Cerebellar nuclear complex (tissue), 1 donor: ENCODE measurements at places on chromosomes 3 and 15.

DNA sequence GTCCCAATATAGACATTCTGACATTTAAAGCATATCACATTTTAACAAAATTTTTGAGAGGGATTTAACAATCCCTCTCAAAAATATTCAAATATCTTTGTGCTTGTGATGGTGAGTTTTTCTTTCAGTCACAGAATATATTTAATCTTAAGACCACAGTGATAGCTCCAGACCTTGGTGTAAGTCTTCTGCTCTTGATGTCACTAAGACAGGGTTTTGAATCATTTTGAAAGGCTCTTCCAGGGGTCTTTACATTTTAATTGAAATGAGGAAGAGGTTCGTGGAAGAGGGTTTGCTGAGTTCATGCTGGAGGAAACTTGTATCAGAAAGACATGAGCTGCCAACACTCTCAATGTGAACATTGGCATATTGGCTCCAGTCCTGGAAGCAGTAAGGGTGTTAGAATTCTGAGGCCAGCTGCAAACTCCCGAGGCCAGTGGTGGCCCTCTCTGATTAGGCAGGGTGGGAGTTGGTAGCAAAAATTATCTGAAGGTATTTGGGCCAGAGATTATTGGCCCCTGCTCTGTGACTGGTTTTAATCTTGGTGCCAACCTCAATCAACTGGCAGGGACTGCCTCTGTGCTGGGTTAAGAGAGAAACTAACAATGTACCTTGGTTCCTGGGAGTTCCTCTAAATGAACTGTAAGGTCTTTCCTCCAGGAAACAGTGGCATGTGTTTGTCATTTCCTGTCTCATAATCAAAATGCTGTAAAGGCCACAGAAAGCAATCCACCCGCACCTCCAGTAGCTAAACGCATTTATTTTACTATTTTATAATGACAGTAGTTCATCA is 5.3 kb downstream of the POU1F1 start:
- no peak for DNase-seq

- no peak for DNase-seq
Measured at GRCh38 chr3:88595026-88595425, 445.3 kb downstream of the C3orf38 start.

- no peak for DNase-seq
Measured at GRCh38 chr3:46353647-46354410, at the start of gene CCR2. Gene CCR2 (plus strand): TSS chr3:46354111. CDS start chr3:46357528, 3,417 bp downstream.

DNA sequence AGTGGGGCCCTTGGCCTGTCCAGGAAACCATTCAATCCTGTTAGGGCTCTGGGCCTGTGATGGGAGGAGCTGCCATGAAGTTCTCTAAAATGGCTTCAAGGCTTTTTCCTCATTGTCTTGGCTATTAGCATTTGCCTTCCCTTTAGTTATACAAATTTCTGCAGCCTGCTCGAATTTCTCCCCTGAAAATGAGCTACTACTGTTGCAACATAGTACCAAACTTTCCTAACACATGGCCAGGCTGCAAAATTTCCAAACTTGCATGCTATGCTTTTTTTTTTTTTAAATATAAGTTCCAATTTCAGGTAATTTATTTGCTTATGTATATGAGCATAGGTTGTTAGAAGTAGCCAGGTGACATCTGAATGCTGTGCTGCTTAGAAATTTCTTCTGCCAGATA is 560.8 kb upstream of the TBL1XR1 start:
- DNase-seq: no peak

- DNase-seq: no peak
Measured at GRCh38 chr15:49831206-49831965, 210.5 kb downstream of the DTWD1 start.

GRCh38 chr3:62035402-62036057 is 337.8 kb downstream of the FEZF2 start:
- no peak for DNase-seq

GRCh38 chr3:89000886-89001285 is 106.5 kb upstream of the EPHA3 start:
- DNase-seq: no peak

DNA sequence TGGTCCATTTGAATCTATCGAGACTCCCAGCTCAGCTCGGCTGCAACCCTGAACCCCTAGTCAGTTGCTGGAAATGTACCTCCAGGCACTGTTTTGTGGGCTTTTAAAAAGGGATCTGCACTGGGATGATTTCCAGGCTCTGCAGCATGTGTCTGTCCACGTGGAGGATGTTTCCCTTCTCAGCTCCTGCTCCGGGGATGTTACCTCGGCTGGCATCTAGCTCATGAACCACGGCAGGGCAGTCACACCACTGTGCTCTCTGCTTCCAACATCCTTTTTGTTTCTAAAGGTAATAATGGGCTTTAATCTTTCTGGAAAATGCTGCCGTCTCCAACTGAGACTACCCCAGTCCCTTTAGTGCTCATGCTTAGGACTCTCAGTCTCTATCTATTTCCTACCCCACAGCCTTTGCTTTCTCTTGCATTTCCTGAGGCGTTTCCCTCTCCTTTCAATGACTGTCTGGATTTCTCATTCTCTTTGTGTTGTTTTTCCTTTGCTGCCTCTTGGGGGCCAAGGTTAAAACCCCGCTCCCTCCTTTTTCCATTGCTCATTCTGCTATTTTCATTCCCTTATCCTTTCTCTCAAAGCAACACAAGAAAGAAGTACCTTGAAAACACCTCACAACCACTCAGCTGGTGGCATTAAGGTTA is 42.9 kb upstream of the AKAP13 start:
- no peak for DNase-seq

GRCh38 chr3:134378384-134378783 is 4.1 kb upstream of the AMOTL2 start:
- DNase-seq: no peak

- no peak for DNase-seq
Measured at GRCh38 chr3:37074178-37074577, 80.9 kb downstream of the MLH1 start.

- no peak for DNase-seq
Measured at GRCh38 chr3:38482951-38483350, 13.2 kb upstream of the EXOG start.

GRCh38 chr15:48250640-48251076 is 44.6 kb downstream of the SLC12A1 start:
- DNase-seq: no peak
